Fibroblast of skin of left quadriceps (primary cell): ENCODE measurements at places on chromosomes 11 and 22.

GRCh38 chr22:27952091-27952490 lies 33.0 kb upstream of the PITPNB start:
- peak; percentile 41 for DNase-seq

DNA sequence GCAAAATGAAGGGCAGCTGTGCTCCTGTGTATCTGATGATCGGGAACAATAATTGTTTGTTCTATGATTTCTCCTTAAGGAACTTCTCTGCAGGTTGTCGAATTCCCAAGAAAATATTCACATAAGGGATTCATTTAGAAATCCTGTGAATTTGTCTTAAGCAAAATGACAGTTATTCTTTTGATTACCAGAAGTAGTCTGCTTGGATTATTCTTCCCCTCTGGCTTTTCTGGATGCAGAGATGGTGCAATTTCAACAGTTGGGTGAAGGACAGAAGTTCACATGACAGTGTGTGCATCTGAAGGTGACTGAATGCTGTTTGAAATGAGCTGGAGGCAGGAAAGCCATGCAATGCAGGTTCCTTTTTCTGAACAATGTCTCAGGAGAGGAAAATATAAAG lies 137.2 kb upstream of the MTMR2 start:
- no peak for DNase-seq

- no peak for DNase-seq
Measured at GRCh38 chr11:10716543-10717259, 23.1 kb upstream of the IRAG1 start.

DNA sequence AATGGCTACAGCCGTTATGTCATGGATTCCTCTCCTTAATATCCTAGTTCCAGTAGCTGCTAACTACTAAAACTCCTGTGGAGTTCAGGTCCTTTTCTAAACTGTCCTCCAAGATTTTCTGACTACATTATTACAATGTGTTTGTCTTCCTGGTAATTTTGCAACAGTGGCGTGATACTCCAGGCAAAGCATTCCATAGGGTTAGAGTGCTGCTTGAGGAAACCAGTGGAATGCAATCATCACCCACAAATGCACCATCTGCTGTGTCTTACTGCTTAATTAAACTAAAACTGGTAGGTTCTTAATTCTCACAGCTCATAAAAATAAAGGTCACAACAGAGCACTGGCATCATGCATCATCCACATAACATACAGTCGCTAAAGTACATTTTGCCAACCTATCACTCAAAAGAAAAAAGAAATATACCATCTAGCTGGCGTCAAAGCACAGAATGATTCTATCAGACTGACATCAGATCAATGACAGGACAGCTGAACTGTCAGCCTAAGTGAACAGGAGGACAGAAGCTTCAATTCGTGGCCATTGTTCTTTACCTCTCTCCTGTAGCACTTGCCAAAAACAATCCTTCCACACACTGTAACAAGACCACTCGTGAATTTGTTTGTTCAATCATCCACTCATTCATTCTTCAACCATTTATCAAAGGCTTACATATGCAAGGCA lies 182.5 kb downstream of the CADM1 start:
- DNase-seq: peak; percentile 72

DNA sequence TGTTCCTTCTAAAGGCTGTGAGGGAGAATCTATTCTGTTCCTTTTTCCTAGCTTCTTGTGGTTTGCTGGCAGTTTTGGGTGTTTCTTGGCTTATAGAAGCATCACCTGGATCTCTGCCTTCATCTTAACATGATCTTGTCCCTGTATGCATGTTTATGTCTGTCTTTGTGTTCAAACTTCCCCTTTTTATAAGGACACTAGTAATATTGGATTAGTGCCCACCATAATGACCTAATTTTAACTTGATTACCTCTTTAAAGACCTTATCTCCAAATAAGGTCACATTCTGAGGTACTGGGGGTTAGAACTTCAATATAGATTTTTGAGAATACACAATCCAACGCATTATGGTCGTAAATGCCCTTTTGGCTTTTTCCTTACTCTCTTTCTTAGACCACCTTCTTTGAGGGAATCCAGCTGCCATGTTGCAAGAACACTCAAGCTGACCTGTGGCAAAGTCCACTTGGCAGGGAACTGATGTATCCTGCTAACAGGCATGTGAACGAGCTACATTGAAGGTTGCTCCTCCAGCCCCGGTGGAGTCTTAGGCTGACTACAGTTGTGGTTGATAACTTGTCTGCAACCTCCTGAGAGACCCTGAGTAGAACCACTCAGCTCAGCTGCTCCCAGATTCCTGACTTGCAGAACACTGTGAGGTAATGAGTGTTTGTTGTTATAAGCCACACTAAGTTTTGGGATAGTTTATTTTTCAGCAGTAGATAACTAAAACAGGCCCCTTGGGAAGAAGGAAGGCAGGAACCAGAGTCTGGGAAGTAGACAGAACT lies 127.1 kb upstream of the OR9Q1 start:
- DNase-seq: no peak

GRCh38 chr11:2516276-2517015 lies 71.6 kb downstream of the KCNQ1 start:
- no peak for DNase-seq

DNA sequence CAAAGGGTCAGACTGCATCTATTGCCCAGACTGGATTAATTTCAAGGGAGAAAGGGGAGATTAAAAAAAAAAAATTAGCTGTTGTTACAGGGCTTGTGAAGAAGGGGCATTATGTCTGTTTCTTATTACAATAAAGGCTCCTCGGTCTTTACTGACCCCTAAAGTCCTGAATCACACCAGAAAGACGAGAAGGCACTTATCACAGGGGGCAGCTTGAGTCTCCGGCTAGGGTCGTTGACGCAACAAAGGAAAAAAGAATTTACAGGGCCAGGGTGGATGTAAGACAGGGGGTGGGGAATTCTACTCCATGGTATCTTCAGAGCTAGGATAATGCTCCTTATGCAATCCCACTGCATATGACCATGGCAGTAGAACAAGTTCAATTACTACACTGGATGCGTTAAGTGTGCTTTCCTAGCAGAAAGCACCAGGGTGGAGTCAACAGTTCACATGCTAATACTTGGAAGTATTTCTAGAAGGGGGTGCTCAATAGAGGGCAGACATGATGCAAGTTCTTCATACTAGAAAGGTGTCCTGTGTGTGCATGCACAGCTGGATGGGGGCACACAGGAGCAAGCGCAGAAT lies 16.5 kb downstream of the DDX17 start:
- DNase-seq: no peak

DNA sequence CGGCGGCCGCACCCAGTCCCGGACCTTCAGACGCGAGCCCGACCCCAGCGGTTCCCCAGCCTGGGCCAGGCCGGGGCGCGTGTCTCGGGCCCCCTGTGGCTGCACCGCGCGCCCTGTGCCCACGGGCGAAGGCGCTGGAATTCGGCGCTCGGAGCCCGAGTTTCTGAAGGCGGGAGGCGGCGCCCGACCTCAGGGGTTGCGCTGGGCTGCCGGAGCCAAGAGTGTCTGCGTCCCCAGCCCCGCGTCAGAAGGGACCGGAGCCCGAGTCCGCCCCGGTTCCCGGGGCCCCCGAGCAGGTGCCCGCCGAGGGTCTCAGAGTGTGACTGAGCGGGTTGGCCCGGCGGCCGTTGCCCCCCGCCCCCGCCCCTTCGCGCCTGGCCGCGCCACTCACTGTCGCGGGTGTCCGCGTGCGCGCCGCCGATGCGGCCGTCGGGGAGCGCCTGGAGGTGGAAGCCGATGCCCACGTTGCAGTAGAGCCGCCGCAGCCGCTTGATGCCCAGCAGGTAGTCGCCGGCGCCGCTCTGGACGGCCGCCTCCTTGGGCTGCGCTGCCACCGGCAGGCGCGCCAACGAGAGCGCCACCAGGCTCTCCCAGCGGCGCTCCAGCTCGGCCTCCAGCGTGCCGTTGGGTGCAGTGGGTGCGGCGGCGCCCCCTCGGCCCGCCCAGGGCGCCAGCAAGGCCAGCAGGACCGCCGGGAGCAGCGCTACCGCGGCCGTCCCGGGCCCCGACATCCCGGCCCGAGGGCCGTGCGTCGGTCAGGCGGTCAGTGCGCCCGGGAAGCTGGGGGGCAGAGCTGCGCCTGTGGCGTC lies 583 bp downstream of the FGF4 start:
- DNase-seq: no peak
